ENCODE measurements at places on chromosomes 4 and X.

GRCh38 chr4:4580494-4580893 is 38.6 kb upstream of the STX18 start:
- no peak for DNase-seq

- no peak for DNase-seq
These were observed 30.5 kb downstream of the RHOH start for GRCh38 chr4:40227284-40227683.

DNA sequence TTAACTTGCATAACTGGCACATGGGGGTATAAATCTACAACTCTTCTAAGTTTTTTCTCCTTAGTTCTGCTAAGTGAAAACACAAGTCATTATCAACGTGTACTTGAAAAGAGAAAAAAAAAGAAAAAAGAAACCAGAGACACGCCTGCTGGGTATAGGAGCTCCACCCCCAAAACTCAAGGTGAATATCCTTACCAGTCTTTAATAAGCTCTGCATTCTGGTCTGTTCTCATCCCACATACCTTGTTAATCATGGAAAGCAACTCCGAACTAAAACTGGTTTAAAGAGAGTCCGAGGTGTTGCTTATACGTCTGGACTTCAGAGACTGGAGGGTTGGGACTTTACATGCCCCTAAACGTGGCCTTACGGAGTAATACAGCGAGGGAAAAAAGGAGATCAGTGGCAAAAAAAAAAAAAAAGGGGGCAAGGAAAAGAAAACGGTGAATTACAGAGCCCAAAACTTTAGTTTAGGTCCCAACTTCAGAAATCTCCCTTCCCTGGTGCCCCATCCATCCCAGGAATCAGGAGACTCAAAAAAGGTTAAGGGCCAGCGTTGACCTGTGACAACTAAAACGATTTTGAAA is 1.0 kb downstream of the PGRMC2 start:
- DNase-seq = peak; percentile 71

- DNase-seq = peak; percentile 60
These were observed 29.6 kb downstream of the PDGFC start for GRCh38 chr4:156941940-156942548.

DNA sequence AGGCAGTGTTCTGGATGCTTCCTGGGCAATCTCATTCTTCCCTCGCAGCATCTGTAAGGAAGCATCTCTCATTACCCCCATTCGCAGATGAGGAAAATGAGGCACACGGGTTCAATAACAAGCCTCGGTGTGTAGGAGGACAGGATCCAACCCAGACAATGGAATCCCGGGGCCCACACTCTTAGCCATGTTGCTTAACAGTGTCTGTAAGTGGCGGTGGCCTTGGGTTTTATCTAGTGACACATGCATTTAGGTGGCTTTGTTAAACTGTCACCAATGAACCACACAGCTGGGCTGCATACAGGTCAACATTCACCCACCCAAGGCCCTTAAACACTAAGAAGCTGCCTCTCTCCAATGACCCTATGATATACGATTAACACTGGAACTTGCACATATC is 22.6 kb downstream of the RELL1 start:
- peak; percentile 38 for DNase-seq

DNA sequence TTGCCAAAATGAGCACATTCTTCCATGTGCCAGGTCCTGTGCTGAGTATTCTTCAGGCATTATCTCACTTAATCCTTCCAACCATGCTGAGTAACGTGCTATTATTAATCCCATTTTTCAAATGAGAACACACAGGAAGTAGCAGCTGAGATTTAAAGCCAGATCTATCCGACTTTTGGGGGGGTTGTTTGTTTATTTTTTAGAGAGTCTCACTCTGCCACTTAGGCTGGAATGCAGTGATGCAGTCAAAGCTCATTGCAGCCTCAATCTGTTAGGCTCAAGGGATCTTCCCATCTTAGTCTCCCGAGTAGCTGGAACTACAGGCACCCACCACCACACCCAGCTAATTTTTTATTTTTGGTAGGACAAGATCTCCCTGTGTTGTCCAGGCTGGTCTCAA is 55.5 kb upstream of the TRIM2 start:
- DNase-seq = no peak

DNA sequence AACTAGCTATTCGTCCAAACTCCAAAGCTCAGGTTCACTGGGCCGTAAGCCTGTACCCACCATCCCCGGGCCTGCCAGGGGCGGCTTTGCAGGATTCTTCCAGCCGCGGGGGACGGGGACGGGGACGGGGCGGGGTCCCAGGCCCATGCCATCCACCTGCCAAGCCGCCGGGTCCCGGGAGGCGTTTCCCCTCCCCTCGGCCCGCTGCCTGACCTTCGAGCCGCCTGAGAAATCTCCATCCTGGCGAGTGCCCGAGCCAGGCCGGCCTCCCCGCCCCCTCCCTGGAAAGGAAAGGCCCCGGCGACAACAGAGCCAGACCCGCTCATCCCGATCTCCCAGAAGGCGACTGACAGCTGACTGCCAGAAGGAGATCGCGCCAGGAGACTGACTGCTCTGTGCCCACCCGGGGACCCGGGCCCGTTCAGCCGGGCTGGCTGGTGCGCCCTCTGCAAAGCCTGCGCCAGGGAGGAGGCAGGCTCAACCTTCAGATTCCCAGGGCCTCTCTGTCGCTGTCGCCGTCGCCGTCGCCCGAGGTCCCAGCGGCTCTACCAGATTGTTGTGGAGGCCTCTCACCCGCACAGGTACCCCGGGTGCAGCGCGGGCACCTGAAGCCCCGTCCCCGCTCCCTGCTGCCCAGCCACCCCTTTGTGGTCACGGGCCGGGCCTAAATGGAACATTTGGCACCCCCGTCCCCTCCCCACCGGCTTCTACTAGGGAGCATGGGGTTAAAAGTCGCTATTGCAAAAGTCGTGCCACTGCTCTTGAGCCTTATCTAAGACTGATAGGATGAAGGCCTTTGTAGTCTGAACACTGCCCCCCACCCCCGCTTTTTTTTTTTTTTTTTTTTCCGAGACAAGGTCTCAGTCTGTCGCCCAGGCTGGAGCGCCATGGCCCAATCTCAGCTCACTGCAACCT is at the start of gene RGN:
RGN (plus strand) TSS at position 315 of the 915 bp plus-strand sequence. CDS start 2,702 bp downstream, outside the sequence.
- no peak for DNase-seq

- no peak for DNase-seq
These were observed 940 bp upstream of the DCTD start for GRCh38 chr4:182918044-182918607.

- no peak for DNase-seq
These were observed 36.0 kb downstream of the BST1 start for GRCh38 chr4:15738877-15739276.

GRCh38 chrX:118497180-118497818 is 1.7 kb downstream of the DOCK11 start:
- DNase-seq = peak; percentile 19

DNA sequence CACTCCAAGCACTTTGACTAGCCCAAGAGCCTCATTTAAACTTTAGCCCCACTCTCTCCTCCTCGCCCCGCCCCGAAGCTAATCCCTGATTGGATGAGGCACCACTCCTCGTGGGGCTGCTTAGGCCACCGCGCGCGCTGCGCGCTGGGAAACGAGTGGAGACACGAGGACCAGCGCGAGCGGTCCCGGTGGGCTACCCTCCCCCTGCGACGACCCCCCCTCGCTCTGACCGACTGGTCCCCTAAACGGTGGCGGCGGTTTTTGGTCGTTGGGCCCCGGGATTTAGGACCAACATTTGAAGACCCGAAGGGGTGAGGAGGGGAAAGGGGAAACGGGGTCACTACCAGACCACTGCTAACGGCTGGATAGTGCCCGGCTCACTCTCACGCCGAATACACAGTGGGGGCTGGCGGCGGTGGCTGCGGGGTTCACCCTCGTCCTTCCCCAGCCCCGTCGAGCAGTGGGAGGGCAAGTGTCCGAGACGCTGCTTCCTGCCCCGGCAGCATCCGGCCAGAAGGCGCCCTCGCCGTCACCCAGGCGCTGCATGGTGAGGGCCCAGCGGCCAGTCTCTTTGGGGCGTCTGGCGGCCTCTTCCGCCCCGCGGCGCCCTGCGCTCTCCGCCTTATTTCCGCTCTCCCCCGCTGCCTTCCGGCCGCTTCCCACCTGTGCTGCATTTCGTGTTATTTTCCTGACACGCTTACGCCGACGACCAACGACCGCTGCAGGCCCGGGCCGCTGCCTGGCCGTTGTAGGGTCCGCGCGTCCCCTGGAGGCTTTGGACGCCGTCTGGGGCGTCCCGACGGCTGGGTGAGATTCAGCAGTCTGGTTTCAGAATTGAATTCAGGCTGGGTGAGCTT is at the start of gene RBM46:
RBM46 (plus strand) TSS at position 147 of the 857 bp plus-strand sequence. CDS start 15,481 bp downstream, outside the sequence.
- no peak for DNase-seq

- no peak for DNase-seq
These were observed 47.9 kb upstream of the RPA4 start for GRCh38 chrX:96835660-96836289.

DNA sequence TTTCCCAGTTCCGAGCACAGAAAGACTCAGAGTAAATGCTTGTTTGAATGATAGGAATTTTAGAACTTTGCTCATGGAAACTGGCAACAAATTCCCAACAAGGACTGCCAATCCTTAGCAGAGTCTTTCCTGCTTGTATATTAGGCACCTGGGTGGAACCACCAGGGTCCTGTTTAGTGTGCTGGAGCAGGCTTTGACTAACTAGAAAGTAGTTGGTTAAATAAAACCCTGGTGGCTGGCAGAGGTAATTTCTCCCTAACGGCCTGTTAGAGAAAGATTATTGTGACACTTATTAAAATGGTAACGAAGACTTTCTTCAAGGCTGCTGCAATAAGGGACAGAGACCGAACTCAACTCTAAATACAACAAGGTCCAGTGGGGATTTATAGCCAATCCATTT is 103.6 kb upstream of the TEX13D start:
- DNase-seq = no peak

- DNase-seq = no peak
These were observed 206.2 kb upstream of the PCDH18 start for GRCh38 chr4:137738375-137738990.

GRCh38 chr4:139050446-139050845 is 34.9 kb downstream of the NOCT start:
- DNase-seq = no peak

- DNase-seq = peak; percentile 81
These were observed 173.5 kb upstream of the FMR1 start for GRCh38 chrX:147738265-147738664.

DNA sequence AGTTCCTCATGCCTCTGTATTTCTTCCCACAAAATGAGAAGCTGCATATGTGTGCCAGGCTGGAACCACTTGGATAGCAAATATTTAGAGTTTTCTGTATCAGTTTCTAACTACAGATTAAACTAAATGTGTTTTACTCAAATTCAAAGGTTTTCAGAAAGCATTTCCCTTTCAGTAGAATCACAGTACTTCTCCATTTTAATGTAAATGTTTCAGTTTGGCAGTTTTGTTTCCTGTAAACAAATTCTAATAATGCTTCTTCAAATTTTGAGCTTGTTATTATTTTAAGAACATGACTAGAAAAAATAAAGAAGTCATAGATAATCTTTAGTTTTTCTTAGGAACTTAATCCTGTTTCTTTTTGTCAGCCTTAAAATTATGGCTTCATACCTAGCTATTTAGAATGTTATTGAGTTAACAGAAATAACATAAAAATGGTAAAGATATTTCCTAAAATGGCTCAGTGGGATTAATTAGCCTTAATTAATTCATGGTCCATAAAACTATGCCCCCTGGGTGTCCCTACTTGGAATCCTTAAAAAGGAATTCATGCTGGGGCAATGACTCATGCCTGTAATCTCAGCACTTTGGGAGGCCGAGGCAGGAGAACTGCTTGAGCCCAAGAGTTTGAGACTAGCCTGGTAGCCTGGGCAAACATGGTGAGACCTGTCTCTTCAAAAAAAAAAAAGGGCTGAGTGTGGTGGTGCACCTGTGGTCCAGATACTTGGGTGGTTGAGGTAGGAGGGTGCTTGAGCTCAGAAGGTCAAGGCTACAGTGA is 83.8 kb upstream of the GPR34 start:
- DNase-seq = no peak

DNA sequence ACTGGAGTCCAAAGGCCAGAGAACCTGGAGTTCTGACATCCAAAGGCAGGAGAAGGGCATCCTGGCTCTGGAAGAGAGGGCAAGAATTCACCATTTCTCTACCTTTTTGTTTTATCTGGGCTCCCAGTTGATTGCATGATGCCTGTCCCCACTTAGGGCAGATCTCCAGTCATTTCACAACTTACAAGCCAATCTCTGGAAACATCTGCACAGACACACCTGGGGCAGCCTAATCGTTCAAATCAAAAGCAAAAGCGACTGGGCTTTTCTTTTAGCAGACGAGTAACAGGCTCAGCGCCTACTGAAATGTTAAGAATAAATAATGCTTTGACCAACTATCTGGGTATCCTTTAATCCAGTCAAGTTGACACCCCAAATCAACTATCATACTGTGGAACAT is 136.0 kb upstream of the NPY2R start:
- no peak for DNase-seq

DNA sequence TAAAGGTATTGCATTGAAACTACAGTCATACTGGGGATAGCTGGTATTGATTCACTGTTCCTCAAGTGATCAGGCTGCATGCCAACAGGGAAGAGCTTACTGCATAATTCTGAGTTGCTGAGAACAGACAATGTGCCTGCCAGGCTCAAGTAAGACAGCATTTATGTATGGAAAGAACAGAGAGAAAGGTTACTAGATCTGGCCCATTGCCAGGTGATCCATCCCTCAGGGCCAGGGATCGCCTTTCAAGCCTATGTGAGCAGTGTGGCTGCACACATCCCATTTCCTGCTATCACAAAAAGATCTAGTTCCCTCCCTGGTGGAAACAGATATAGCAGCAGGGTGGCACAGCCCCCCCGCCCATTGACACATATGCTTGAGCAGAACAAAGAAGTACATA is 254.0 kb downstream of the TMA16 start:
- DNase-seq = no peak

DNA sequence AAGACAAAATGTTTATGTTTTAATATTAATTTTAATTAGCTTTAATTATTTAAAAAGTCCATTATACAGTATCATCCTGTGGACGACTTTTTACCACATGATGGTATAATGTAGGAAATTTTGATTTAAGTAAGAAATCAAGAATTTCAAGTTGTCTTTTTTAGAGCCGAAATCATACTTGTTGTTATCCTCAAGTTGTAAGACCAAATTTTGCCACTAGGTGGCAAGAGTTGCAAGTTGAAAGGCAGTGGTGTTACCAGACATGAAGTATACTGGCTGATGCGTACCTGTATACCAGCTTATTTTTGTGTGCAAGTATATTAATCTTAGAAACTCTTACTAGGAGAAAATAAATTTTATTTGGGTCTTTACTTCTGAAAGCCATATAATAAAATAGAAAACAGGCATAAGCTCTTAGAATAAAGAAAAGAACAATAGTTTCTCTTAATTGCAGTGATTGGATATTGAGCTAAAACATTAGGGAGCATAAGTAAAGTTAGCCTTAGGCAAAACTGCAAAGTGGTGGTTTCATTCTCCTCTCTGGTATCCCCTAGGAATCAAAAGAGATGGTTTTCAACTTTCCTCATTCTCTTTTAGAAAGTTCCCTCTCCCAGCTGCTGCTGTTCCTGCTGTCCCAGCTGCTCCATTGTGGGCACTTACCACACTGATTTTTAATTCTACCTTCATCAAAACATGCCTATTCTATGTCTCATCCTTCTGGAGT is 118.0 kb upstream of the WDFY3 start:
- peak; percentile 82 for DNase-seq

DNA sequence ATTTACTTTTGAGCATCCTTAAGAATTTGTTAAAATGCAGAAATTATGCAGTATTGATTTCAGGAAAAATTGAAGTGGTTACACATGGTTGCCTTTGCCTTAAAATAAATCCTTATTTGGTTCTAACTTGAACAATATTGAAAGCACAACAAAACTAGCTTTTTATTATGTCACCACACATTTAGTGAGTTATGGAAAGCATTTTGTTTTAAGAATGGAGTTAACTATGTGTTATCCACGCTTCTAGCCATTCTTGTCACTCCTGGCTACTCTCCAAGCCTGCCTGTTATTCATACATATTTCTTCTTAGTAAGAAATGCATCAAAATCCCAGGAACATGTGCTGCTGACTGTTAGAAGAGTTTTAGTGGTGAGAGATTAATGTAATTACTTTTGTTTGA is 73.9 kb downstream of the FAT4 start:
- no peak for DNase-seq

Measured in OCI-M1 (cell line).